Activated CD8-positive, alpha-beta T cell treated with anti-CD3 and anti-CD28 coated beads, Interleukin-2, amount 10 ng/mL, durations not matched to agents 7 days and 5 days (primary cell): ENCODE measurements at places on chromosomes 4 and X. TPM values are rescaled to one million over a fixed set of nuclear protein-coding genes. Genes with fewer than 3 reads are reported as not detected.
A peak's percentile ranks its signal among the peaks of the same experiment; 100 is the strongest.

GRCh38 chrX:118066867-118067515 is 49.6 kb downstream of the KLHL13 start:
- H3K4me1 ChIP-seq, result peaks cover 2% of the 10 kb centered on the region
- no peaks in the 10 kb centered on the region for H3K36me3 ChIP-seq
- no peak for DNase-seq
- H3K27me3 ChIP-seq, result no peaks in the 10 kb centered on the region
- no peak overlapping the region for H3K27ac ChIP-seq

DNA sequence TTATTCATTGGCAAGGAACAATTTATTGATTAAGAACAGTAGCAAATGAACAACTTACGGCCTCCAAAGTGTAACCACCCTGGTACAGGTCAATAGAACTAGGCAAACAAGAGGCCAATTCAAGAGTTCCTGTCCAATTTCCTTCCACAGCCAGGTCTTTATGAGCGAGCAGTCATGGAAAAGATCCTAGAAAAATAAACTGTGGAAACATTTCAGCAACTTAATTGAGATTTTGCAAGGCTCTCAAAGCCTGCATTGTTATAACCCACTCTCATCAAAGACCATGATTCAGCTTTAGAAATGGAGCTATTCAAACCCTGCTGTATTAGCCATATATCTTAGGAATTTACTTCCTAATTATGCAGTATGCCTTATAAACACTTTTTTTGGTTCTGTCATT is 43.6 kb downstream of the UNC5C start:
- no peaks in the 10 kb centered on the region for H3K36me3 ChIP-seq
- H3K4me1 ChIP-seq, result no peaks in the 10 kb centered on the region
- no peak for DNase-seq
- H3K4me3 ChIP-seq, result no peak overlapping the region

DNA sequence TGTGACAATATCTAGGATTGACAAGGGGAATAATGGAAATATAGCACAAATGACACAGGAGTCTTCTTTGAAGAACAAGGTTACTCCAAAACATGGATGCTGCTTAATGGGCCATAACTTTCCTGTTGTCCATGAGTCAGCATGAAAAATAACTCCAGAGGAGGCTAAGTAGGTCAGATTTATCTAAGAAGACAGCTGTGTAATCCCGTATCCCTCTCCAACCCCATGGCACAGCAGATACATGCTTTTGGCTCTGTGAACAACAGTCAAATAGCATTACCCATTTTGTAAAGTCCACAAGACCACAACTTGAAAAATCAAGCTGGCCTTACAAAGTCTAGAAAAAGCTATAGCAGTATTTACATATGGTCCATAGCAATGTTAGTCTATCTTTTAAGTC is 2.1 kb upstream of the TMEM131L start:
- H3K27me3 ChIP-seq, result no peaks in the 10 kb centered on the region
- H3K27ac ChIP-seq, result no peak overlapping the region
- peaks cover 19% of the 10 kb centered on the region for H3K36me3 ChIP-seq

- peaks cover 5% of the 10 kb centered on the region for H3K36me3 ChIP-seq
- peaks cover 86% of the 10 kb centered on the region for H3K27me3 ChIP-seq
- peak; percentile 33 for DNase-seq
- peak overlapping the region; percentile 51 for H3K27ac ChIP-seq
Measured at GRCh38 chr4:112513971-112514646, 1.9 kb downstream of the NEUROG2 start.

GRCh38 chr4:185082561-185082960 is 60.5 kb upstream of the SLC25A4 start:
- no peaks in the 10 kb centered on the region for H3K4me1 ChIP-seq
- H3K27ac ChIP-seq, result no peak overlapping the region
- DNase-seq, result no peak
- H3K27me3 ChIP-seq, result peaks cover 25% of the 10 kb centered on the region

GRCh38 chrX:12206413-12206812 is 68.1 kb downstream of the FRMPD4 start:
- no peaks in the 10 kb centered on the region for H3K36me3 ChIP-seq
- no peaks in the 10 kb centered on the region for H3K4me1 ChIP-seq
- no peak overlapping the region for H3K27ac ChIP-seq
- H3K27me3 ChIP-seq, result no peaks in the 10 kb centered on the region

DNA sequence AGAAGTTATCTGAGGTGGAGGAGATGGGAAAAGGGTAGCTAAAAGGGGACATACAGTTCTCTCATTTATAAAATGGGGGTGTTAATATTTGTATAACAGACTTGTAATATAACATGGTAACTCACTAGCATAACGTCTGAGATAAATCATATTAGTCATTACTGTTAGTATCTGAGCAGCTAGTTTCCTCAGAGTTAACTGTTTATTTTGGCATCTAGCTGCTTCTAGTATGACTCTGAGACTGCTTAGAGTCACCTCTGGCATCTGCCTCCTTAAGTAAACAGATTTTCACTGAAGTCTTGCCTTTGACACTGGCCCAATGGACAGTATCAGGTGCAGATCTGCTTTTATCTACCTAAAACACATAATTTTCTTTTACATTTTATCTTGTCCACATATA is 58.1 kb downstream of the SLC30A9 start:
- H3K4me1 ChIP-seq, result no peaks in the 10 kb centered on the region
- H3K36me3 ChIP-seq, result peaks cover 45% of the 10 kb centered on the region
- DNase-seq, result no peak
- H3K4me3 ChIP-seq, result no peak overlapping the region
- no peak overlapping the region for H3K27ac ChIP-seq

DNA sequence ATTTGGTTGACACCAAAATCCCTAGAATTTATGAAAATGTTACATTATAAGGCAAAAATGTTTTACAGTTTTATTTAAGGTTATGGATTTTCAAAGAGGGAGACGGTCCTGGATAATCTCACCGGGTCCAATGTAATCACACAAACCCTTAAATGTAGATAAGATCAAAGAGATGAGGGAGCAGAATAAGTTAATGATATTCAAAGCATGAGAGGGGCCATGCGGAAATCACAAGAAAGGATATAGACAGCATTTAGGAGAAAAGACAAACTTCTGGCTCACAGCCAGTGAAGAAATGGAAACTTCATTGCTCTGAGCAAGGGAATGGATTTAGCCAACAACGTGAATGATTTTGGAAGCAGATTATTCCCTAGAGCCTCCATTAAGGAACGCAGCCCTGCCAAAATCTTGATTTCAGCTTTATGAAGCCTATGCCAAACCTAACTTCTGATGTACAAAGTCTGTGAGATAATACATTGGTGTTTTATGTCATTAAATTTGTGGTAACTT is 684.4 kb upstream of the GNPDA2 start:
- no peak overlapping the region for H3K4me3 ChIP-seq
- H3K27ac ChIP-seq, result no peak overlapping the region
- DNase-seq, result no peak
- no peaks in the 10 kb centered on the region for H3K4me1 ChIP-seq

GRCh38 chr4:124053872-124054538 is 657.4 kb downstream of the SPRY1 start:
- H3K27ac ChIP-seq, result no peak overlapping the region
- no peaks in the 10 kb centered on the region for H3K4me1 ChIP-seq
- no peak for DNase-seq
- no peaks in the 10 kb centered on the region for H3K27me3 ChIP-seq

GRCh38 chrX:50111742-50112141 is 89.1 kb downstream of the AKAP4 start:
- no peak overlapping the region for H3K4me3 ChIP-seq
- H3K27ac ChIP-seq, result no peak overlapping the region
- H3K36me3 ChIP-seq, result no peaks in the 10 kb centered on the region
- no peak for DNase-seq
- no peaks in the 10 kb centered on the region for H3K4me1 ChIP-seq
- H3K27me3 ChIP-seq, result no peaks in the 10 kb centered on the region

DNA sequence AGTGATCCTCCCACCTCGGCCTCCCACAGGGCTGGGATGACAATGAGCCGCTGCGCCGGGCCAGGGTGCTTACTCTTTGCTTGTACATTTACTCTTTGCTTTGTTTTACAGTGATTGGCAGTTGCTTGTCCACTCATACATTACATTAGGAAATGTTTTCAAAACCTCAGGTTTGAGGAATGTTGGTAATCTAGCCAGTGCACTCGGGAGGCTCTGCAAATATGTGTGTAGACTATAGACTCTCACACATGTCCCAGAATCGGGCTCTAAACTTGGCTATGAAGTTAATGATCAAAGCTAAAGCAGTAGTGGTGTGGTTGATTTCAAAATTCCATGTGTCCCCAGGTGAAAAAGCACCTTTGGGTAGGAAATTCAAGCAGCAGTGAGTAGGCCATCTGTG is 20.5 kb downstream of the TRMT44 start:
- peaks cover 15% of the 10 kb centered on the region for H3K36me3 ChIP-seq
- H3K27ac ChIP-seq, result no peak overlapping the region
- H3K4me3 ChIP-seq, result no peak overlapping the region

DNA sequence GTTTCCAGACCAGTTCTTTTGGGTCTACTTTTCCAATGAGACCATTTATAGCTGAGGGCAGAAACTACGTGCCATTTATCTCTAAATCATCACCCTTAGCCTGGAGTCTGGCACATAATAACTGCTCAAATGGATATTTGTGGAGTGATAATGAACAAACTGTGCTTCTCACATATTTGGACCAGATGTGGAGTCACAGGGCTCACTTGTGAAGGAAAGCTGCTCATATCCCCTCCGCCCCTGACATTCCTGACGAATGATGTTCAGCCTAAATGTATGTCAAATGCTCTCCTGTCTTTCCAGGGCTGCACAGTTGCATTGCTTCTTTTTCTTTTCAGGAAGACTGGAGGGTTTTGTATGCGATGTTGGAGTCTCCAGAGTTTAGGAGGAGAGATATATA is 110.1 kb downstream of the GBA3 start:
- H3K27ac ChIP-seq, result no peak overlapping the region
- no peaks in the 10 kb centered on the region for H3K27me3 ChIP-seq
- H3K4me3 ChIP-seq, result no peak overlapping the region
- no peaks in the 10 kb centered on the region for H3K4me1 ChIP-seq
- DNase-seq, result no peak
- H3K36me3 ChIP-seq, result no peaks in the 10 kb centered on the region

DNA sequence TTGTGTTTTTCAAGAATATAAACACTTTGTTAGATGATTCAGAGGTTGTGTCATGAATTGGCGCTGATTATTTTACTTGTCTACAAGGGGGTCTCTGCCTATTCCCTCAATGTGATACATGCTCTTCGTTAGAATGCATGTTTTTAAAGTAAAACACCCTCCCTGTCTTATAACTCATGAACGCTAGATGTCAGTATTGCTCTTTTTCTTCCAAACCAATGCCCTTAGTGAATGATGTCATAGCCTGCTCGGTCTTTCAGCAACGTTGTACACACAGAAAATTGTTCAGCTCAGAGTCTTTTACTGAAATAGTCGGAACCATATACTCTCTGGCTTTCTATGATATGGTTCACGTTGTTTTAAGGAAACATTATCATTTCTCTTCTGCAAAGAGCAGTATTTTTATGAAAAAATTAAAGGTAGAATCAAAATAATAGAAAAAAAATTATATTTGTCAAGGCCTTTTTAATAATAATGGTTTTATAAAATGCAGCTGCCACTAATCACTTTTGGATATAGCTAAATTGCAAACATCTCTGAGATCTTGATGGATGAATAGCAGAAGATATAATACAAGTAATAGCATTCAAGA is 292.9 kb downstream of the TLL1 start:
- no peaks in the 10 kb centered on the region for H3K4me1 ChIP-seq
- H3K4me3 ChIP-seq, result no peak overlapping the region
- peak; percentile 25 for DNase-seq
- H3K27me3 ChIP-seq, result no peaks in the 10 kb centered on the region

The PKD2 gene
- total RNA-seq, result 7.4 TPM

The GC gene
- total RNA-seq, result not detected

The HELT gene
- total RNA-seq, result not detected

The DIPK2B gene
- not detected for total RNA-seq

The DUSP21 gene
- not detected for total RNA-seq
